NT2/D1 (cell line): ENCODE measurements at places on chromosomes 16 and 17.

- DNase-seq, result no peak
Measured at GRCh38 chr17:17774009-17774881, 62.5 kb downstream of the SREBF1 start.

GRCh38 chr17:6355196-6355595 lies 79.7 kb downstream of the AIPL1 start:
- DNase-seq, result no peak

DNA sequence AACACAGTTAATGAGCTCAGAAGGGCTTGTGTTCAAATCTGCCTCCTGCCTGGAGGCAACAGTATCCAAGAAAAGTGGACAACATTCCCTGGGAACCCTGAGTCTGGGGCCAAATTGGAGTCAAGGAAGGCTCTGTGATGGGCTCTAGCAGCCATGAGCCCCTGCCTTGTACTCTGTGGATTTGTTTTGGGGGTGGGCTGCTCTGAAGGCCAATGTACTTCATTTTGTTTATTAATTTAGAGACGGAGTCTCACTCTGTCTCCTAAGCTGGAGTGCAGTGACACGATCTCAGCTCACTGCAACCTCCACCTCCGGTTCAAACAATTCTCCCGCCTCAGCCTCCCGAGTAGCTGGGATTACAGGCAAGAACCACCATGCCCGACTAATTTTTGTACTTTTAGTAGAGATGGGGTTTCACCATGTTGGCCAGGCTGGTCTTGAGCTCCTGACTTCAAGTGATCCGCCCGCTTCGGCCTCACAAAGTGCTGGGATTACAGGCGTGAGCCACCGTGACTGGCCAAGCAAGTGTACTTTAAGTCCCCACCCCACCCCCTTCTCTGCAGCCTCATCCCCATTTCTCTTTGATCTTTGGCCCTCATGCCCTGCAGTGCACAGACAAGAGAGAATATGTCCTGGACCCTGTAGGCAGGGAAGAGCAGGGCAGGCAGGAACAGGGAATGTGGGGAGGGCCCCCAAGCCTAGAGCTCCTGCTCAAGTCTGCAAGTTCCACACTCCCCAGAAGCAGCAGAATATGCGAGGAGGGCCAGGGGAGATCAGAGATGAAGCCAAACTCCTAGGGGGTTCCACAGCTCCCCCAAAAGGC lies 2.7 kb upstream of the GIP start:
- no peak for DNase-seq

DNA sequence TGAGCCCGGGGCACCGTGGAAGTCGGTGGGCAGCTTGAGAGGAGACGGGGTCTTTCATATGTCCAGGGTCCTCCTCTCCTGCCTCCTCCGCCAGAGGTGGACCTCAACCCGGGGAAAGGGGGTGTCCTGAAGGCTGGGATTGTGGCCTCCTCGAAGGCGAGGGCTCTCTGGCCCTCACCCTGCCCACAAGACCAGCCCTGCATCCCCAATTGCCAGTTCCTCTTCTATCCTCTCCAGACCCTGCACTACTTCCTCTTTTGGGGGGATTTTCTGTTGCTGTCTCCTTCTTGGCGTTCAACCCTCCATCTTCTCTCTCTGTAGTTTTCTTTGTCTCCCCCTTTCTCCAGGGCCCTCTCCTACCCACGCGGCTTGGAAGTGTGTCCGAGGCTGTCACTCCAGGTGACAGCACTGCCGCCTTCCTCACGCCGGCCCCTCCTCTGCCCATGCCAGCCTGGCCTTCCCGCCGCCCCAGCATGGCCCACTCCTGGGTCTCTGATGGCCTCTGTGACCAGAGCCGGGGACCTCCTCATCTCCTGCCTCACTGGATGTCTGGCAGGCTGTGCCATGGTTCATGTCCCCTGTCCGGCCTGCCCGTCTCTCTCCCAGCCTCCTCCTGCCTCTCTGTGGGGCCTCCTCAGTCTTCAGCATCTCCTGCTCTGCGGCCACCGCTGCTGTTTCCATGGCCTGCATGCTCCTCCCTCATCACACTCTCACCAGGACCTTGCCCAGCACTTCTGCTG lies 2.4 kb upstream of the ITGAX start:
- DNase-seq, result no peak

DNA sequence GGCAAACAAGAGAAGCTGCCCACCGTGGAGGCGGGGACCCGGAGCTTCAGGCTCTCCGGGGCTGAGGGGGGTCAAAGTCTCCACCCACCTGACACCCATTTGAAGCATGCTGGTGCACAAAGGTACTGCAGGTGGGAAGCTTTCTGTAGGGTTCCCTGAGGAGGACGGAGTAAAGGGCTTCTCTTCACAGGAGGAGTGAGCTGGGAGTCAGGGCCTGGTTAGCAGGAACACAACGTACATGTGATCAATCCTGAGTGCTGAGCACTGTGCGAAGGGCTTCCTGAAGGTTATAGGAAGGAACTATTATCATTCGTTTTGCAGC lies 252.9 kb upstream of the RPL38 start:
- no peak for DNase-seq

GRCh38 chr16:14565688-14566025 lies 64.4 kb downstream of the PARN start:
- no peak for DNase-seq

DNA sequence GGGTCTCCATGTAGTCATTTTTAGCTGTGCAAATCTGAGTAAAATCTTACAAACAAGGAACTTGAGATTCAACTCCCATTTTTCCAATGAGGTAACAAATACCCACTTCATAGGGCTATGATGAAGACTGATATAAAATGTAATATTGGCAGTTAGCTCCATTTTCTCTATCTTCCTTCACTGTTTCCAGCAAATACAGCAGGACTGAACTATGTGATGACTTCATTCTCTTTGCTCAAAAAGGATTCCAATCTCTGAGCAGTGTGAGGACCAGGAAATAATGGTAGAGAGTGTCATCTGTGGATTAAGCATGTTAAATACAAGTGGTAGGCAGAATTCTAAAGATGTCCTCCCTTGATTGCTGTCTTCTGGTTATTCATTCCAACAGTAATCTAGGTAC lies 18.3 kb downstream of the RND2 start:
- no peak for DNase-seq

GRCh38 chr16:84198401-84198800 lies 7.4 kb downstream of the ADAD2 start:
- DNase-seq, result no peak
